EH (cell line): ENCODE measurements at places on chromosomes 2 and 18.

GRCh38 chr18:44533071-44533470, 147.6 kb upstream of the SETBP1 start:
- no peak for DNase-seq

- DNase-seq, result no peak
Measured at GRCh38 chr18:47978141-47978540, 47.7 kb upstream of the SMAD2 start.

DNA sequence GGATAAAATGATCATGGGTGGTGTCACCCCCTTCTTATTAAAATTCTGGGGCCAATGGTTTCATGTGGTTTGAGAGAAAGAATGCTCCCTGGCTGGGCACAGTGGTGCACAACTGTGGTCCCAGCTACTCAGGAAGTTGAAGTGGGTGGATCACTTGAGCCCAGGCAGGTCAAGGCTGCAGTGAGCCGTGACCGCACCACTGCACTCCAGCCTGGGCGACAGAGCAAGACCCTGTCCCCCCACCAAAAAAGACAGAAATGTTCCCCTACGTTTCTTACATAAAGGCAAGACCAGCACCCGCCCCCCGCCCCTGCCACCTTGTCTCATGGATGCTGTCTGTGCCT, 53.0 kb upstream of the ID2 start:
- no peak for DNase-seq

DNA sequence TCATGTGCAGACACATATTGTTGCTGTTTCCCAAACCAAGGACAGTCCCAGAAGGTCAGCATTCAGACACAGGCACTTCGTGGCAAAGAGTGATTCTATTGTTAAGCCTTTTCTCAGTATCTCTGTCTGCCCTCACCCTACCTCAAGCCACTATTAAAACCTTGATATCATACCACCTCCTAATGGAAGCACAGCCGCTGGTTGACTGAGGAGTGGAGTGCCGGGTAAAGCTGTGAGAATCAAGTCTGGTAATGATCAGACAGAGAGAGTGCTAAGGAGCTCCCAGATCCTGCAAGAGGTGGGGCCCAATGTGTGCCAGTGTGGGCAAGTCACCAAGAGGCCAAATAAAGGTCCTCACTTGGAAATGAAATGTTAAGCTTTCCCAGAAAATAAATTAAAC, 819.5 kb downstream of the BCL11A start:
- DNase-seq, result no peak

GRCh38 chr2:2324119-2324518, 7.0 kb downstream of the MYT1L start:
- DNase-seq, result no peak

DNA sequence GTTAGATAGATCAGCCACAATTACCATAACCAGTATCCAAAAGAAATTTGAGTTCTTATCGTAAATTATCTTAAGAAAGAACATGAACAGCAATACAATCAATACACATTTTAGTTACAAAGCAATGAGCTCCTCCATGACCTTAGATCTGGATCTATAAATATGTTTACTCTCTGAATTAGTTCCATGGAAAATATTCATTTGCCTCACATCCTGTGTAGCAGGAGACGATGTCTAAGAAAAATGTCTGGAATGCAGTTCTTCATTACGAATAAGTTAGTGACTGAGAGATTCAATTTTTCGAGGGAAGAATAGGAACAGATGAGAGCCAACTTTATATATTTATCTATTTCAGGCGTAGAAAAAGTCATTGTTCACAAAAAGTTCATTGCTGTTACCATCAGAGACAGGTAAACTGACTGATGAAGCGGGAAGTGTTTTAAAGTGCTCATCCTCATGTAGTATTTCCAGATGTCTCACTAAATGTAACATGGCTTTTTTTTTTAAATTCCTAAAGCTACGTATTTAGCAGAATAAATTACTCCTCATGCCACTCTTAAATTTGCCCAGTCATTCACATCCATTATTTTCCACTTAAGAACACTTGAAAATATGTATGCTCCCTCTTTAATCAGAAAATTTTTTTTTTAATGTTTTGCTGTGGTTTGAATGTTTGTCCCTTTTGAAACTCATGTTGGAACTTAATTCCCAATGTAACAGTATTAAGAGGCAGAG, 106.5 kb upstream of the SCN1A start:
- peak; percentile 87 for DNase-seq
